ENCODE measurements at places on chromosomes 13 and 19.
A peak's percentile ranks its signal among the peaks of the same experiment; 100 is the strongest.

- DNase-seq, result no peak
Measured at GRCh38 chr13:109817591-109818535, 31.5 kb upstream of the IRS2 start.

GRCh38 chr19:8973501-8974091 is 36.6 kb downstream of the MUC16 start:
- no peak for DNase-seq

DNA sequence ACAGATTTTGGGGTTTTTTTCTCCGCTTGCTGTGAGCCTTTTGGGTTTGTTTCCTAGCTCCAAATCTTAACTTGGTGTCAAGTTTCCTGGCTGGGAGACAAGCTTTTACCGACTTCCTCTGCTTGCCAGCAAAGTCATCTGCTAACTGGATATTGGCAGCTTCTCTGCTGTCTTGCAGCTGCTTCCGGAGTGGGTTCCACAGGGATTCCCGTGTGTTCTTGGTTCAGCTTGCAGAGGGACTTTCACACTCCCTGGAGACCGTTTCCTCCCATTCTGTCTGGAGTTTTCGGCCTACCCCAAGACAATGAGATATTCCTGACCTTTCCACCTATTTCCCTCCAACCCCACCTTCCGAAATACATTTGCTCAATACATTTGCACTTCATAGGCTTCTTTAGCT is 2.2 kb upstream of the COLGALT1 start:
- peak; percentile 82 for DNase-seq

DNA sequence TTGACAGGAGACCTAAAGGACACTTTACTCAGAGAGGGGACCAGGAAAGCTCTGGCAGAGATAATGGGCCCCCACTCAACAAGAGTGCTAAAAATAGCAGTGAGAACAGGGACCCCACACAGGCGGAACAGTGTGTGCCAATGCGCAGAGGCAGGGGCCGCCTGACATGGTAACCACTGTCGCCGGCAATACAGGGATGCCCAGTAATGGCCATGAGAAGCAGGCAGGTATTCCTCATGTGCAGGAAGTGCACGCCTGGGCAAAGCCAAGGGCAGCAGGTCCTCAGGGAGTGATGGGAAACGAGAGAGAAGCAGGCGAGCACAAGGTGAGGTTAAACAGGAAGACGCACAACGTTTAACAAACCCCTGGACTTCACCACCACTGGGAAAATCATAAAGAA is 757.1 kb downstream of the LIG4 start:
- DNase-seq, result no peak
